CD8-positive, alpha-beta memory T cell (primary cell): ENCODE measurements at places on chromosomes 2 and 18.

GRCh38 chr18:28178720-28179119, 1.8 kb upstream of the CDH2 start:
- DNase-seq: no peak

DNA sequence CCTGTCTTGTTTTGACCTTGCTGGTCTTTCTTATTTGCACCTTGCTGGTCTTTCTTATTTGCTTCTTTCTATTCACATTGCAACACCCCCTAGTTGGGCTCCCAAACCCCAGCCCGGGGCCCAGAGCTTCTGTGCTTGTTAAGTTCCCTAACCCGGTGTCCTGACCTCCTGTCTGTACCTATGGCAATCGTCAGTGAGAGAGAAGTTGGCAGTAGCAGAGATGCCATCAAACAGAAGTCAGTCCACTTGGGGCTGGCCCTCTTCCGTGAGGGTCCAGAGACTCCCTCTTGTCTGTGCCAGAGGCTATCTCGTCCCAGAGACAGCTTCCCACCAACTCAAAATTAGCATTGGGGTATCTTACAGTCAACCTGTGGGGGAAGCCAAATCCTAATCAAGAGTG, 55.7 kb downstream of the DPYSL5 start:
- no peak for DNase-seq

DNA sequence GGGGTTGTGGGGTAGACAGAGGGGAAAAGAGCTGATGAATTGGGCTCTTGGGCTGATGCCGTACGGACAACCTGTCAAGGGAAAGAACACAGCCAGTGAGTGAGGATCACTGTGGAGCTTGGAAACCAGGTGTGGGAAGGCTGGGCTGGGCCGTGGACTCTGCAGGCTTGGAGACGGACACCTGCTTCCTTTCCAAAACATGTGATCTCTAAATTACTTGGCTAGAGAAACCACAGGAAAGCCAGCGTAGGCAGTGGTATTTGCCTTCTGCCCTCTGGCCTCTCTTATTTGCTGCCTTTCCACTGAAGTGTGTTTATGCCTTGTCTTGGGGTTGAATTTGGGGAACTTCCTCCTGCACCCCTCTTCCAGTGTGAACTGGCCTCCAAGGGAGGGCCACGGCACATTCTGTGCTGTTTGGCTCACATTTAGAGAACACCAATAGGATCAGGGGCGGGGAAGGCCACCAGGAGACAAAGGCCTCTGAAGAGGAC, 267.7 kb downstream of the PRKCE start:
- DNase-seq: no peak

- no peak for DNase-seq
These were observed 25.1 kb upstream of the PRLH start for GRCh38 chr2:237541243-237541642.

- no peak for DNase-seq
These were observed 157.5 kb upstream of the LMAN1 start for GRCh38 chr18:59516356-59517155.

DNA sequence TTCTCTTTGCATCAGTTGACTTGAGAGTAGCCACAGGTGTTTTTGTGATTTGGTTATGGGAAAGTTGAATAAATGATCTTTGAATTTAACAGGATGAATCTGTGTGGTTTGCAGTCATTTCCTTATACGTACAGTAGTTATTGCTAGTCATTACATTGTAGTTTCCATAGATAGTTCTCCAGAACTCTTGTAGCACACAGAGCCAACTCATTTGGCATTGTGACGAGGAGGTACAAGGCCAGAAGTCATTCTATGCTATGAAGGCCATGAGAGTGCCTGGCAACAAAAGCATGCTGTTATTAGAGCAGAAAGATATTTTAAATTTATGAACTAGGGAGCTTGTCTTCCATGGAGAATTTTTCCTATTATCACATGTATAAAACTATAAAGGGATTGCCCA, 973.0 kb upstream of the CHAC2 start:
- DNase-seq: no peak

GRCh38 chr18:31229829-31230228, 67.2 kb upstream of the DSC1 start:
- DNase-seq: no peak

DNA sequence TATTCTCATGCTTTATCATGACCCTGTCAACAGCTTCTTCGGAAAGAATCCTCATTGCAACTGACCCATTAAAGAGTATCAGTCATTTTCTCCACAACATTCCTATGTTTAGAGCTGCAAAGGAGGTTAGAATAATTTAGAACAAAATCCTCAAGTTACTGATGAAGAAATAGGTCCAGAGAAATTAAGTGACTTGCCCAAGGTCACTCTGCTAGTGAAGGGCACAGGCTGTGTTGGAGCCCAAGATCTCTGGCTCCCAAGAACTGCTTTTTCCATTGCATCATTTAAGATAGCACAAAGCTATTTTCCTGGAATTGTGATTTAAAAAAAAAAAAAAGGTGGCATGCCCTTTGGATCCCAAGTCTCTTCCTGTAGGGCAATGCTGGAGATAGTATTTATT, 9.6 kb downstream of the IRS1 start:
- no peak for DNase-seq

DNA sequence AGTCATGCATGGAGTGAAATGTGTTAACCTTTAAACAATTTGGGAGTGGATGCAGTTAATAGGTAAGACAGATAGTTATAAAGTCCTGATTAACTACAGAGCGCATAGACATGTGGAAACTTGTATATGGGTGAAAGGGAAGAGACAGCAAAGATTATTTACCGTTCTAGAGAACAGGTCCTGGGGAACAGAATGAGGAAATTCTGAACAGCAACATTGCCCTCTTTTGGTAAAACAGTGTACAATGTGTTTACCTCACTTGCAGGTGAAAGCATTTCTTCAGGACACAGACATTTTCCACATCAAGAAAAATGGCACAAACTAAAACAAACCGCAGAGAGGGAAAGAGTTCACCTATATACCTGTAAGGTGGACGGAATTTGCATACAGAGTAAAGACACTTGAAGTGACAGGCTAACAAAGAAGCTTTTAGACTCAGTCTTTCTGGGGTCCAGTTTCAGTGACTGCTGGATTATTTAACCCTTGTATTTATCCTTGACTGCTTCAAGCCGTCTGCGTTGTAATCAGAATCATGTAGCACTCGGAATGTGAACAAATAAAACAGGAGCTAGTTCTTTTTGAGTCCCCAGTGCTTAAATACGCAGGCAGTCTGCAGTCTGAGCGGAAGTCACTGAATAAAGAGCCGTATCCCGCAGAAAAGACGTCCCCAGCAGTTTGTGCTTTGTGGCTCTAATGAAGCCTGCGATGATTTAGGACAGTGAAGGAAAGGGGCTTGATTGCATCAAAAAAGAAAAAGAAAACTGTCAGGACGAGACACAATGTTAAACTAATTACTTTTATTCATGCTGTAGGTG, 364.8 kb upstream of the GALNT5 start:
- no peak for DNase-seq

GRCh38 chr18:26540043-26540628, 8.2 kb downstream of the KCTD1 start:
- no peak for DNase-seq

DNA sequence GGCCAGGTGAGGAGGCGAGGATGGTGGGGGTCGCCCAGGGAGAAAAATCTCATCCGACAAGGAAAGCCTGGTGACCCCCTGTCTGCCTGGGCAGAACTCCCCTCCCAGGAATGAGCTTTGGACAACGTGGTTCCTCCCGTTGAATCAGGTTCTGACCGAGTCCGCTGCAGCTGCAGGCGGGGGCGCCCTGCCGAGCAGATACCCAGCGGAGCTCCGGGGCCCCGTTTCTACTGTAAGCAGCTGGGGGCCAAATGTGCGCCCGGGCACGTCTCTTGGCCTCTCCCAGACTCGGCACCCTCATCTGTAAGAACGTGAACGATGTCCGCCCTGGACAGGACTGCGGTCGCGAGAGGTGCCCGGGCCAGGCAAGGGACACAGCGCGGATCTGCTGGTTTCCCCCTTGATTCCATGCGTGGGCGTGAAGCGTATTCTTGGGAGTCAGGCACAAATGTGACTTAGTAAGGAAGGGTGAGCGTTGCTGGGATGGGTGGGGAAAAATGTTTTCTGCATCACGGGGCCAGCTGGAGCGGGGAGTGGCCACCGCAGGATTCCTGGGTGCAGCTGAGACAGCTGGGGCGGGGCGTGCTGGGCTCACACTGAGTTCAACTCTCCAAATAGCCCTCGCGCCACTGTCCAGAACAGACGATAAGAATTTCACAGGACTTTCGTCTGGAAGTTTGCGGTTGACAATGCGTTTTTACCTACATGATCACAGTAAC, 20.2 kb upstream of the TUBB6 start:
- DNase-seq: no peak

- no peak for DNase-seq
These were observed 5.3 kb upstream of the FLACC1 start for GRCh38 chr2:201362396-201362795.

DNA sequence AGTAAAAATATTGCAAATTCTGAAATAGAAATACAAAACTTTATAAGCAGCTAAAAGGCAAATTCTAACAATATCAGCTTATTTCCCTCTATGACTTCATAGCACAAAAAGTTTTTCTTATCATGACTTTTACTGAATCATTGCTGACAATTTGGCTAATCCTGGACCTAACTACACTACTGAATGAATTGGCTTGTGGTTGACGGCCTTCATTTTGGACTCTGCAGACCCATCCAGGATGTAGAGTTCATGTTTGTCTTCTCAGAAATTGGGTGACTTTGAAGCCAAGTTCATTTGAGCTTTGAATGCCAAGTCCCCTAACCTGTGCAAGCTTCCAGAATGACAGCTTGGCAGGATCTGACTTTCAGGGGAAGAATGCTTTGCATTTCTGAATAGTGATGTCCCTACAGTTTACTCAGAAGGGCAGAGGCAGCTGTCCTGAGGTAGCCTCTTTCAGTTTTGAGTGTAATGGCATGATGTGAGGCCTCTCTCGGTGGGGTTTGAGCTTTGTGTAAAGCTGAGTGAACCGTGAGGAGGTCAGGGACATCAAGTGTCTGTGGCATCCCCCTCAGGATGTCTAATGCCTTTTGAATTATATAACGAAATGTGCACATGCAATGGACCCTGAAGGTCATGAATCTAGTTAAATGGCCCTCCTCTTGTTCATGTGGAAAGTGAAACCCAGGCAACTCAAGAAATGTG, 48.0 kb downstream of the EFEMP1 start:
- DNase-seq: no peak

DNA sequence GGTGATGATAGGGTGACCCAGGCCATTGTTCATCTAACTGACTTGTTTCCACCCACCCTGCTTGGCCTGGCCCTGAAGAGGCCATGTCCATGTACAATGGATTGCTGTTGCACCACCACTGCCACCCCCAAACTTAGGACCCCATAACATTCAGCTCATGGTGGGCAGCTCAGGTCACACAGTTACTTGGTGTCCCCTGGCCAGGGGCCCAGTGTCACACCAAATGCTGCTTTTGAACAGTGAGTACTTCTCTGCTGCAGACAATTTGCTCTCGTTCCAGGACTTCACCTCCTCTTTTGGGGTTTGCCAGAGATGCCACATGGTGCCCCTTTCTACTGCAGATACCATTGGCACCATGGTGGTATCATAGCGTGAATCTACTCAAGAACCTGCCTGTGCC, 11.7 kb downstream of the MAB21L4 start:
- DNase-seq: no peak

DNA sequence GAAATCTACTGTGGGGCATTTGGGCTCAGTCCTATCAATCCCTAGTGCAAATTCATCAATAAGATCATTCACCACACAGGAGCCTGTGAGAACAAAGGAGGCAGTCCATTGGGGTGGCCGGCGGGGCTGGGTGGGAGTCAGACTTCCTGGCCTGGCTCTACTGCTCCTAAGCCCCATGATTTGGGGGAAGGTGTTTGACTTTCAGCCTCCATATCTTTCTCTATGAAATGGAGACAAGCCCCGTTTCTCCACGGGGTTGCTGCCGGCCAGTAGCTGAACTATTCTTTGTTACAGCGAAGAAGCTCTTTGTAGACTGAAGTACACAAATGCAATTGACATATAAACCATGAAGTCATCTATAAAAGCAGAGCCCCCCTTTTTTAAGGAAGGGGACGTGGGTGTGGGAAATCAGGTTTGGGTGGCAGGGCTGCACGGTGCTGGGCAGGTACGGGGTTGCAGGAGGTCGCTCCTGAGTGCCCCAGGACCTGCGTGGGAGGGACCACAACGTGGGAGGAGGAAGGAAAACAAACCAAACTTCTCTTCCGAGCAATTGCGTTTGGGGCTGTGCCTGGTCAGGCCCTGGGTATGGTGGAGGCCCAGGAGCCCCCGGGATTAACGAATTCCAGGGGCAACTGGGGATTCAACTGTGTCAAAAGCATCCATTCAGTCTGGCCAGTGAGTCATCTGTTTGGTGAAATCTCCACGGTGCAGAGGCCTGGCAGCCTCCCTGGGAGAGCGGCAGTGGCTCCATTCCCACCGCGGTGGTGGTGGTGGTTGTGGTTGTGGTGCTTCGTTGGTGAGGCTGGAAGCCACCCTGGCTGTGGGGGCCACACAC, 18.2 kb downstream of the FBLN7 start:
- no peak for DNase-seq

DNA sequence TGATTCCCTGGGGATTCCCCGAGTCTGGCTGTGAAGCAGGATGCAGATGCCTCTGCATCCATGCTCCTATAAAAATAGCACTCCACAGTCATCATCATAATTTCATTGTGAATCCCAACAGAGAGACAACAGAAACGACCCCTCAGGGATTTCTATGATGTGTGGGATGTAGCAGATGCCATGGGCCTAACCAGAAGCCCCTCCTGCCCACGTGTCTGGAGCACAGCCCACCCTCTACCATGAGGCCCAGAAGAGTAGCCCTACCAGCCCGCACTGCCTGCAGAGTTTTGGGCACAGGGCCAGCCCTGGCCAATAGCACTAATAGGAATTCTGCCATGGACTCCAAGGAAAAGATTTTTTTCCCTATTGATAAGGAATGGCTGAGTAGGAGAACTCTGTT, 66.6 kb downstream of the GYPC start:
- DNase-seq: no peak

GRCh38 chr2:36193680-36194079, 161.9 kb upstream of the CRIM1 start:
- DNase-seq: no peak

- DNase-seq: no peak
These were observed 182.7 kb downstream of the LRATD1 start for GRCh38 chr2:14815201-14815600.
